Stimulated activated naive B cell treated with anti-CD40 and anti-IgM and Interleukin-4, amounts not matched to agents 10 μg/mL and 1 μg/mL and 100 μg/mL, for 72 hours (primary cell): ENCODE measurements at places on chromosomes 5 and 9.

DNA sequence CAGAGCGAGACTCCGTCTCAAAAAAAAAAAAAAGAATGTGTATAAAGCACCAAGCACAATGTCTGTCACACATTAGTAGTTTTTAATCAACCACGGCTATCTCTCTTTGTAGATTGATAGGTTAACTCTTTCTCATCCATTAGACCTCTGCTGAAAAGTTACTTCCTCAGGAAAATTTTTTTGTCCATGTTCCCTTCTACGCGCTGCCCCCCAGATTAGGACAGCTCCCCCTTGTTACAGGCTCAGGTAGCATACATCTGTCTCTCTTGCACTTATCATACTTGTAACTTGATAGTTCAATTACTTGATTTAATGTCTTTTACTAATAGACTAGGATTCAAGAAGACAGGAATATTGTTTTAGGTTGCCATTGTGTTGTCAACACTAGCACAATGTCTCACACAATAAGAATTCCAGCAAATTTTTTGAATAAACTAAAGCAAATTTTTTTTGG is 1.5 kb downstream of the SPDL1 start:
- DNase-seq, result no peak

DNA sequence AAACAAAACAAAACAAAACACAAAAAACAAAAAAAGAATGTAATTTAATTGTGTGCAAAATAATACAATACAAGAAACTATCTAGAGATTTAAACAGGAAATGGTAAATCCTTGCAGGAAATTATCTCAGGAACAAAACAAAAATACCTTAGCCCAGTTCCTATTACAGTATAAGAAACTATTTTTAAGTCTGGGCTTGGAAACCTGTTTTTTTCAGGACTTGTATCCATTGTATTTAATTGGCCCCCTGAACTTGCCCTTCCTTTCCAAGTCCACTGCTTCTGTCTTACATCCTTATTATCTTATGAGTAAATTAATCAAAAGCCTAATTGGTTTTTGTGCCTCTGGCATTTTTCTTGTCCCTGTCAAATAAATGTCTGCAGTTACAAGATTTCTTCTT is 48.5 kb downstream of the ST8SIA4 start:
- DNase-seq, result no peak

- no peak for DNase-seq
Measured at GRCh38 chr9:91241909-91242308, 119.8 kb downstream of the AUH start.

- DNase-seq, result no peak
Measured at GRCh38 chr5:14489643-14490042, 91.9 kb upstream of the OTULINL start.

DNA sequence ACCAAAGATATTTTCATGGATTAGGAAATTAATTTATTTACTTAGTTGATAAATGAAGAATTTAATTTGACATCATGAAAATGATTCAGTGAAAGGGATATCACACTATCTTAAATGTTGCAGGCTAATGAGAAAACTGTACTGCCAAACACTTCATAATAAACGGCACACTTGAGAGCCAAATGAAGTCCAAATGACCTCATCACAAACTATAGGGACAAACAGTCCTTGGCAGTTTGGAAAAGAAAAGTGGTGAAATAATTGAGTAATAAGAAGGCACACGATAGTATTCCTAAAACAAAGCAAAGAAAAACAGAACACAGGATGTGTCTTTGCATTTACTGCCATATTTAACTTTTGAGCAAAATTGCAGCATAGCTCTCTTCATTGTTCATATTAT is 116.9 kb upstream of the TLR4 start:
- no peak for DNase-seq

GRCh38 chr5:172439785-172440477 is 14.4 kb downstream of the SH3PXD2B start:
- no peak for DNase-seq

DNA sequence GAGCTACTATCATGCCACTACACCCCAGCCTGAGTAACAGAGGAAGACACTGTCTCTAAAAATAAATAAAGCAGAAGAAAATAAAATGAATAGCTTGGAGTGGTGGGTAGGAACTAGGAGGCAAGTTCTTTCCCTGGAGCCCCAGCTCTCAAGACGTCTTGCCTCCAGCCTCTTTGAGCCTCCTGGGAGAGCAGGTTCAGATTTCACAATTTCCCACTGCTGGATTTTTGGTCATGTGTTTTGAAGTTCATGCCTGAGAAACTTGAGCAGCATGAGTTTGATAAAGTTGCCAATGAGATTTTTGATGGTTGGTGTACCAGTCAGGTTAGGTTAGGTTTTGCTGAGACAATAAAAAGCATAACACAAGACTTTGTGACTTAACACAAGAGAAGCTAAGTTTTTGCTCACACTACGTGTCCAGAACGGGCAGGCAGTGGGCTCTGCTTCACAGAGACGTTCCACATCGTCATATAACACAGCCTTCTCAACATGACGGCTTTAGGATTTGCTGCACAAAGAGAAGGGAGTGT is 4.1 kb upstream of the CCDC69 start:
- no peak for DNase-seq

DNA sequence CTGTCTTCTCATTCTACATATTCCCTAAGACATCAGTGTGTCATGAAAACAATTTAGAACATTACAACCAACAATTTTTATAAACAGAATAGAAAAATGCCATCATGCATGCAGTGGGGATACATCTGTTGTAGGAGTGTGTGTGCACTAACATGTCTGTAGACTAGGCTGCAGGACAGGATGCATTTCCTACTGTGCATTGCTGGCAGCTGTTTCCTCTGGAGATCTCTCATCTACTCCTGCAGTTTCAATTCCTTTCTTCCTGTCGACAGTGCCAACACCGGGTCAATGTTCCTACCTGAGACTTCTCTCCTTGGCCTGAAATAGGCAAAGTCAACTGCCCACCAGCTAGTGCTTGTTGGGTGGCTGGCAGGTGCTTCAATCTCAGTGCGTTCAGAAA is 69.8 kb downstream of the ANKH start:
- DNase-seq, result no peak

DNA sequence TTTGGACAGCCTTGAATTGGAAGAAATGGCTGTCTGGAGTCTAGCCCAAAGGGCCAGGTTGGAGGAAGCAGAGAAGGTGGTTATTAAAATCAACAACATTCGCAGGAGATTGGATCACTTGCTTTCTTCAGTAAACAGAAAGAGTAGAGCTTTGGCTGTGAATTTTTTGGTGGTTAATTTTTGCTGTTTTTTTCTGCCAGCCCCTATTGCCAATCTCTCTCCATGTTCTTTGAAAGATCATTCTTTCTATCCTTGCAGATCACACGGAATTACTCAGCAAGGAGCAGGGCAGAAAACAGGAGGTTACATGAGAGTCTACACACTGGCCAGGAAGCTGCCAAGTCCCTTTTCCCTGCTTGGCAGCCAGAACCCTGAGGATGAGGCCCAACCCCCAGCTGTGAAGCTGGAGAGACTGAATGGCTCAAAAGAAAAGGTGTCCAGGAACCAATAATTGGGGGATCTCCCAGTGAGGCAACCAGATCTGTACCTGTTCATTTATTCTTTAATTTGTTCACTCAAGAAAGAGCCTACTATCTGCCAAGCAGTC is 13.0 kb downstream of the GLRX start:
- no peak for DNase-seq

GRCh38 chr9:137316012-137316981 is 14.2 kb upstream of the NRARP start:
- peak; percentile 9 for DNase-seq

- no peak for DNase-seq
Measured at GRCh38 chr9:100492952-100493351, 20.0 kb downstream of the TMEFF1 start.

DNA sequence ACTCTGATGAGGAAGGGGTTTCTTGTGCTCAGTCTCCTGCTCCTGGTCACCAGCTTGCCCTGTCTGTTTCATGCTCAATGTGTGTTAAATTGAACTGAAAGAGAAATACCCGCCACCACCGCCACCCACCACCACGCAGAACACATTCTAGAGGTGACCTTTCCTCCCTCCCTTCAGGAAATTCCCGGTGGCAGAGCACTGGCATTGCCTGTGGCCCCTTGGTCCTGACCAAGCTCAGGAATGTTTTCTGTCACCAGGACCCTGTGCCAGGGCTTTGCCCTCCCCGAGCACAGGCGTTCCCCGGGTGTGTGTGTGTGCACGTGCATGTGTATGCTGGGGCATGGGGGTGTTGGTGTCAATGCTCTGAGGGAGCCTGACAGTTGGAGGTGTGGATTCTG is 10.2 kb upstream of the SLC25A51 start:
- DNase-seq, result no peak

DNA sequence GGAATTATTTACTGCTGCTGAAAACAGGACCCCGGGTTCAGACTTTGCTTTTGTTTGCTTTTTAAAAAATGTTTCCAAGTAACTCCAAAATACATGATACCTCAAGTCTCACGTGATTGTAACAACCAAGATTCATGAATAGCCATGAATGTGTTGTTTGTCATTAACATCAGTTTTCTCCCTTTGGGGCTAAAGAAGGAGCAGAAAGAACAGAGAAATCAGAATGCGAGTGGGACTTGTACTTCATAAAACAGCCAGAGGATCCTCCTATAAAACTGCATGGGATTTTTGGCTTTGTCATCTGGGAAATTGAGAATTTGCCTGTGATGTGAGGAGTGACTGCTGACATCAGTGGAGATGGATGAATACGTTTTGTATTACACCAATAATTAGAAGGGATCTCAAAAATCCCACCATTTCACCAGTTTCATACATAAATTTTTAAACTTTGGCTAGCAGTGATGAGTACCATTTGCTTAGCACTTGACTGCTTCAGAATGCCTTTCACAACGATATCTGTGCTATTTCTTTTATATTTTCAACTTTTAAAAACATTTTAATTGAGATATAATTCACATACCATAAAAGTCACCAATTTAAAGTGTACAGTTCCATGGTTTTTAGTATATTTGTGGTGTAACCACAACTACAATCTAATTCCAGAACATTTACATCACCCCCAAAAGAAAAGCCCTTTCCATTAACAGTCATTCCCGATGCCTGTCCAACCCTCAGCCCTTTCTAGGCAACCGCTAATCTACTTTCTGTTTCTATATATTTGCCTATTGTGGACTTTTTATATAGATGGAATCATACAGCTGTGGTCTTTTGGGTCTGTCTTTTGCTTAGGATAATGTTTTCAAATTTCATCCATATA is 126.9 kb upstream of the ANKRD55 start:
- DNase-seq, result no peak

DNA sequence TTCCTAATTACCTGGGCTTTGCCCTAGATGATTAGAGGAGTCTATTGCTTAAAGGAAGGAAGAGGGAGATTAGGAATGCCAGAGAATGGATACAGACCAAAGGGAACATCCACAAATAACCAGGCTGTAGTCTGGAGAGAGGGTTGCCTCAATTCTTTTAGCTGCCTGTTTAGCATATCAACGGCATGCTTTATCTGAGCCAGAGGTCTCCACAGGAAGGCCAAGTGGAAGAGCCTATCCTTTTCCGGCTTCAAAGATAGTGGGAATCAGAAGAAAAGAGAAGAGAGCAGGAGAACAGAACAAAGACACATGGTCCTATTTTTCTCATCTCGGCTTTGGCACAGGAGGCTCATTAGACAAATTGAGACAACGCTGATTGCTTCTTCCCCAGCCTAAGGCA is 142.4 kb downstream of the NMUR2 start:
- DNase-seq, result no peak

- DNase-seq, result no peak
Measured at GRCh38 chr9:135359764-135360163, 119.8 kb upstream of the PPP1R26 start.

- no peak for DNase-seq
Measured at GRCh38 chr9:134247918-134248631, 78.2 kb upstream of the RXRA start.

GRCh38 chr5:103006921-103007320 is 113.0 kb downstream of the GIN1 start:
- DNase-seq, result no peak

- no peak for DNase-seq
Measured at GRCh38 chr9:81832571-81833285, 95.5 kb upstream of the SPATA31D4 start.

- no peak for DNase-seq
Measured at GRCh38 chr9:128937310-128938165, 9.9 kb downstream of the DOLK start.

- DNase-seq, result no peak
Measured at GRCh38 chr5:76325876-76326491, 77.1 kb upstream of the IQGAP2 start.

DNA sequence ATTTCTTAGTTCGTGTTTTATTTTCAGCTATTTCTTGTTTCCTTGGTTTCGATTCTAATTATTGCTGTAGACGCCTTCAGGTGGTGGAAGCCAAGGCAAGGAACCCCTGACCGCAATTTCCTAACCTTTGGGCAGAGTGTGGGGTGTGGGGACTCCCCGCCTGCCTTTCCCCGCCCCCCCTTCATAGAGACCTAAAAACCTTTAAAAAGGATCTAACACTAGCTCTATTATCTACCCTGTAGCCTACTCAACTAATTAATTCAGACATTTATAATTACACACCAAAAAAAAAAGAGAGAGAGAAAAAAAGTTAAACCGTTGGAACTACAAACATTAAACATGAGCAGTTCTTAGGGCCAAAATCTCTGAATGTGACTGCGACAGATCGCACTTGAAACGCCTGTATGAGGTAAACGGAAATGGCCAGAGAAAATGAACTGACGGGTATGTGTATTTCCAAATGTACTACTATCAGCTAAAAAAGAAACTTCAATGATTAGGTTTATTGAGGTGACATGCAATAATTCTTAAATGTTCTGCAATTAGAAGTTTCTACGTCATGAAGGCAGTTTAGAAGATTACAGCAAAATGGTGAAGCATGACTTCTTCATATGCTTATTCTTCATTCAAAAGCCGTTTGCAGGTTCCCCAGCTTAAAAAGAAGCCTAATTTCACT is 19.0 kb upstream of the FER start:
- no peak for DNase-seq

- DNase-seq, result no peak
Measured at GRCh38 chr5:156675395-156675794, 174.7 kb upstream of the PPP1R2B start.

GRCh38 chr9:89811886-89812450 is 207.2 kb downstream of the GADD45G start:
- DNase-seq, result no peak

- DNase-seq, result no peak
Measured at GRCh38 chr5:83688281-83688680, 32.4 kb downstream of the HAPLN1 start.

DNA sequence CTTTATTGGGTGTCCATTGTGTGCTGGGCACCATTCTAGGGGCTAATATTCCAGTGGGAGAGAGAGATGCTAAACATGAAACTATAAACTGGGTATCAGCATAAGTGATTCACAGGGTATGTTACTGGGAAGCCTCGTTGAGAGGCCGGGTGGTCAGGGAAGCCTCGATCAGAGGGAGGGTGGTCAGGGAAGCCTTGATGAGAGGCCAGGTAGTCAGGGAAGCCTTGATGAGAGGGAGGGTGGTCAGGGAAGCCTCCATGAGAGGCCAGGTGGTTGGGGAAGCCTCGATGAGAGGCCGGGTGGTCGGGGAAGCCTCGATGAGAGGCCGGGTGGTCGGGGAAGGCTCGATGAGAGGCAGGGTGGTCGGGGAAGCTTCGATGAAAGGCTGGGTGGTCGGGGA is 8.9 kb upstream of the PLEKHG4B start:
- DNase-seq, result no peak
